ENCODE measurements at places on chromosomes 5 and 9. TPM values are rescaled to one million over a fixed set of nuclear protein-coding genes. Genes with fewer than 3 reads are reported as not detected.

MEIKIN gene
- polyA plus RNA-seq, result not detected

- no peak for DNase-seq
These were observed 637 bp upstream of the SMC5 start for GRCh38 chr9:70257991-70258691.

DNA sequence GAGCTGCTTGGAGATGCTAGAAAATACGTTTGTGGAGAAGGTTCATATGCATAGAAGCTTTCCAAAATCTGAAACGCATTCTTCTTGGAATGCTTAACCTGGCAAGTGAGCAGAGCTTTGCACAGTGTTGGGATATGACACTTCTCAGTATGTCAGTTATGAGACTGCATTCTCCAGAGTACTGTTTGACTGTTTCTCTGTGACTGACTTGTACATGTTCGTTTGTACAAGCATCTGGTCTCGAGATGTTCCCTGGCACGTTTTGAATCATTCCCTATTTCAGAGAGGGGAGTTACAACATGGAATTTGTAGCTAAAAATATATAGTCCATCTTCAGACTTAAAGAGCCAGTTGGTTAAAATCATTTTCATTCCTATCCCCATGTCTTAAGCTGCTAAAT, 272.4 kb downstream of the ARRDC3 start:
- DNase-seq, result no peak

DNA sequence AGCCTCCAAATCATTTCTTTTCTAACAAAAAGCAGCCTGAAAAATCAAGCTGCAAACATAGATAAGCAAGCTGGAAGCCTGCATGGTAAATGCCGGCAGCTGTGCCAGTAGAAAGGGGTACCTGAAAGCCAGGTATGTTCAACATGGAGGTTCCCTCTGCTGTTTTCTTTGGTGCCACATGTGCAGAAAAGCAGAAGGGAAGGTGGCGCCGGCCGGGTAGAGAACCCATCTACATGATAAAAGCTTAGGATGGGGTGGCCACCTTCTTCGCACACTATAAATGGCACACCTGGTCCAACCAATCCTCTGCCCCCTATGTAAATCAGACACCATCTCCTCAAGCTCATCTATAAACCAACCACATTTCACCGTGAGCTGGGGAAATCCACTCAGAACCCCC, 268.9 kb upstream of the IRX2 start:
- DNase-seq, result no peak

DNA sequence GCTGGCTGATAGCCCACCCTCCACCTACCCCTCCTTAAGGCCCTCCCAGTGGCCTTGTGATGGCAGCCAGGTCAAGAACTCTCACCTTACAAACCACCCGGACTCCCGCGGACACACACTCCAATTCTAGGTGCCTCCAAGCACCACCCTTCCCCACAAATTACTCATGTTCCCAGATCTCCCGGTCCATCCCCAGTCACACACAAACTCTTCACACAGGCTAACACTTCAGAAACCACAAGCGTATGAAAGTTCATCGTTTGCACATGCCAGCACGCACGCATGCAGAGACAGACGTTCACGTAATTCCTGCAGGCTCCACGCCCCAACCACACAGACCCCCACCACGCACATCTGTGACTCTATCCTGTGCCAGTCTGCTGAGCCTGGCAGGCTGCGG, 18.0 kb downstream of the NR5A1 start:
- no peak for DNase-seq

DNA sequence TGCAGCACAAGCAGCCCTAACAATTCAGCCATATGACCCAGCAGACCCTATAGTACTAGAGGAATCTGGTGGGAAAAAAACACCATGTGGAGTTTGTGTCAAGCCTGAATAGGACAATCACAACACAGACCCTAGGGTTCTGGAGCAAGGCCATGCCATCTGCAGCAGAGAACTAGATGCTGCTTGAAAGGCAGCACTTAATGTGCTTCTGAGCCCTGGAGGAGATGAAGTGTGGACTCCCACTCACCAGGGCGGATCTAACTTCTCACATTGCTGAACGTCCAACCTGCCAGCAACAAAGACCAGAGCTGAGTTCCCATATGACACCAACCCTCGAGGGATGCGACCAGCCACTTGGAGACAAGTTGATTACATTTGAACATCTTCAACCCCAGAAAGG, 43.2 kb downstream of the GABBR2 start:
- no peak for DNase-seq

GRCh38 chr5:13478831-13479465, 465.5 kb downstream of the DNAH5 start:
- peak; percentile 15 for DNase-seq

GRCh38 chr5:24589566-24589965, 55.2 kb downstream of the CDH10 start:
- DNase-seq, result no peak

DNA sequence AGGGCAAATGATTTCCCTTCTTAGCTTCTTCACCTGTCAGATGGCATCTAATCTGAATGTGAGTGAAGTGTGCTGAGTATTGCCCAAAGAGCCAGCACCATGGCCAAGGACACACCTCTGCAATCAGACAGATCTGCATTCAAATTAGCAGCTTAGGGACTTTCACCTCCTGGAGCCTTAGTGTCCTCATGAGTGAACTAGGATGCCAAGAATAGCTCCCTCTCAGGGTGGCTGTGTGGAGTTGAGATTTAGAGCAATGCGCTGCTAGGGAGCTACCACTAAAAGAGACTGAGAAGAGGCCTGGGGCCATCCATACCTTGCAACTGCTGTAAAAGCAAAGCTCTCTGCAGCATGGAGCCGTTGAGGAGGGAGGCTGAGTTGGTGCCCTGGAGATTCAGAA, 1.4 kb downstream of the CIZ1 start:
- peak; percentile 36 for DNase-seq
